Neural progenitor cell (in vitro differentiated cells): ENCODE measurements at places on chromosomes 12 and 14. TPM values are rescaled to one million over a fixed set of nuclear protein-coding genes. Genes with fewer than 3 reads are reported as not detected.

The SLC10A1 gene
- not detected in 2 replicates for total RNA-seq

The FAM222A gene
- 2.5 and 10.6 TPM in 2 replicates for total RNA-seq

The CPSF2 gene
- 79.6 and 116 TPM in 2 replicates for total RNA-seq

The MYF6 gene
- total RNA-seq, result 0.43 and 0.97 TPM in 2 replicates

The PLEKHG7 gene
- total RNA-seq, result not detected in 2 replicates

The SDR9C7 gene
- total RNA-seq, result 0.28 and 0.32 TPM in 2 replicates

The CDKL1 gene
- total RNA-seq, result 0.62 and 2.5 TPM in 2 replicates
